ENCODE measurements at places on chromosomes 1 and 21.

GRCh38 chr1:89832496-89833127 lies 11.8 kb downstream of the LRRC8D start:
- DNase-seq: no peak

- no peak for DNase-seq
Measured at GRCh38 chr1:205258719-205259118, 31.0 kb downstream of the TMCC2 start.

GRCh38 chr21:42481169-42481568 lies 14.9 kb downstream of the RSPH1 start:
- no peak for DNase-seq

GRCh38 chr1:180925471-180926051 lies 12.9 kb downstream of the KIAA1614 start:
- DNase-seq: no peak

- no peak for DNase-seq
Measured at GRCh38 chr1:229657993-229658755, 32.1 kb downstream of the URB2 start.

GRCh38 chr21:31346256-31346821 lies 2.3 kb upstream of the TIAM1 start:
- no peak for DNase-seq

- no peak for DNase-seq
Measured at GRCh38 chr1:9250411-9251381, 16.1 kb downstream of the H6PD start.

GRCh38 chr1:65470766-65471165 lies 50.3 kb downstream of the LEPR start:
- no peak for DNase-seq

GRCh38 chr1:10696977-10697376 lies 99.5 kb downstream of the CASZ1 start:
- DNase-seq: peak; percentile 43

GRCh38 chr1:66250478-66250877 lies 283.5 kb upstream of the SGIP1 start:
- no peak for DNase-seq

- DNase-seq: no peak
Measured at GRCh38 chr1:180312926-180313325, 82.9 kb downstream of the LHX4 start.

GRCh38 chr1:66313429-66313828 lies 220.5 kb upstream of the SGIP1 start:
- no peak for DNase-seq

DNA sequence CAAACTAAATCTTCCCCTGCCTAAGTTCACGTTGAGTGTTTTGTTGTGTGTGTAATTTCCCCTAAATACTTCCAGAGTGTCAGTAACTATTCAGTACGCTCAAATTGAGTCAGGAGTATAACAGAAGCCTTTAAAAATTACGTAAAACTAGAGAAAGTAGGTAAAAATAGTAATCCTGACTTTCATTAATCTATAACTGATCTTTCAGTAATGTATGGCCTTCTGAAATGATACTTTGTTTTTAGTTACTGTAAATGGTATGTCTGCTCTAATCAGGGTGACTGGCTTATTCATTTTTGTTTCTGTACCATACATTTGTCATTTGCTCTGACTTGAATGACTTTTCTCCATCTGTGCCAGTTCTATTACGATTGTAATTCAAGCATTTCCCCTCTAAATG lies 29.4 kb downstream of the MIER1 start:
- no peak for DNase-seq

DNA sequence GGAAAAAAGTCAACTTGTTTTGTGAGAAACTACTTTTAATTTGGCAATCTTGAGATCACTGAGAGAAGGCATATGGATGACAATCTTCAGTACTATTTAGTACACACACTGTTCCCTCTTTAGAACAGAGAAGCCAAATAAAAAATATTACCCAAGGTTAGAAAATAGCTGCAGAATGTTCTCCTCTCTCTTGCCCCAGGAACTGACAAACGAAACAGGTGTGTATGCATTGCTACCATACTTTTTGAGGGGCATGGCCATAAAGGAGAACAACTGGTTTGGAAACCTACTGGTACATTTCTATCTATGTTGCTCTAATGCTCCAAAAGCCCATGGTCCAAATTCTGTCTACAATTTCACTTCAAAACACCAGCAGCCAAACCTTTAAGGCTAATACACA lies 5.7 kb downstream of the TOR1AIP2 start:
- no peak for DNase-seq

- DNase-seq: no peak
Measured at GRCh38 chr1:84827555-84827954, 65.5 kb downstream of the LPAR3 start.

GRCh38 chr1:78676347-78676982 lies 26.8 kb downstream of the IFI44 start:
- DNase-seq: peak; percentile 61

DNA sequence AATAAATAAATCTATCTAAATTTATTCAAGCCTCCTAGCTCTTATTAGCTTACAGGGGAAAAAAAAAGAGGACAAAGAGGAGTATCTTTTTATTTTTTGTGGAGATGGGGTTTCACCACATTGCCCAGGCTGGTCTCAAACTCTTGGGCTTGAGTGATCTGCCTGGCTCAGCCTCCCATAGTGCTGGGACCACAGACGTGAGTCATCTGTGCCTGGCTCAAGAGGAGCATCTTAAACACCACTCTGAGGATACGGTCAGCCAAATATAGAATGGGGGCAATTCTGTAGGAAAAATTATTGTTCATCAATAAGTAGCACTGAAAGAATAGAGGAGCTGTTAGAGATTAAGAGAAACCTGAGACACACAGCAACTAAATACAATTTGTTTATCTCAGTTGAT lies 24.1 kb downstream of the SLC45A3 start:
- DNase-seq: no peak

- peak; percentile 44 for DNase-seq
Measured at GRCh38 chr1:212234431-212235395, 50.5 kb upstream of the PPP2R5A start.

- DNase-seq: no peak
Measured at GRCh38 chr1:230334447-230334837, 91.7 kb downstream of the PGBD5 start.

DNA sequence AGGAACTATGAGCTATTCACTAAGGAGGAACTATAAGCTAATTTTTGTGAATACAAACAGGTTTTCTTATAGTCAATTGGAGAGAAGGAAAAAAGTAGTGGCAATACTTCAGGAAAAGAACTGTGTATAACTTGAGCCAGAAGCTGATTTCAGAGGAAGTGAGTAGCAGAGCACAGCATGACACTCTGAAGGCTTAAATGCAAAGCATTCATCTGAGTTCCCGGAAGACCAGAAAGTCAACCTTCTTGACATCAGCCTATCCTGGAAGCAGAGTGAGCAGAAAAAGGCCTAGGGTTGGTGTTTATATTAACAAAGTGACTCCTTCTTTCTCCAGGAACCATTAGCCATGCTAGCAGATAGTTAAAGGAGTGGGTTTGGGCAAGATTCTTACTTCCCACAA lies 545.2 kb downstream of the MRPL39 start:
- no peak for DNase-seq

- DNase-seq: no peak
Measured at GRCh38 chr21:26284531-26284930, 114.0 kb upstream of the APP start.

DNA sequence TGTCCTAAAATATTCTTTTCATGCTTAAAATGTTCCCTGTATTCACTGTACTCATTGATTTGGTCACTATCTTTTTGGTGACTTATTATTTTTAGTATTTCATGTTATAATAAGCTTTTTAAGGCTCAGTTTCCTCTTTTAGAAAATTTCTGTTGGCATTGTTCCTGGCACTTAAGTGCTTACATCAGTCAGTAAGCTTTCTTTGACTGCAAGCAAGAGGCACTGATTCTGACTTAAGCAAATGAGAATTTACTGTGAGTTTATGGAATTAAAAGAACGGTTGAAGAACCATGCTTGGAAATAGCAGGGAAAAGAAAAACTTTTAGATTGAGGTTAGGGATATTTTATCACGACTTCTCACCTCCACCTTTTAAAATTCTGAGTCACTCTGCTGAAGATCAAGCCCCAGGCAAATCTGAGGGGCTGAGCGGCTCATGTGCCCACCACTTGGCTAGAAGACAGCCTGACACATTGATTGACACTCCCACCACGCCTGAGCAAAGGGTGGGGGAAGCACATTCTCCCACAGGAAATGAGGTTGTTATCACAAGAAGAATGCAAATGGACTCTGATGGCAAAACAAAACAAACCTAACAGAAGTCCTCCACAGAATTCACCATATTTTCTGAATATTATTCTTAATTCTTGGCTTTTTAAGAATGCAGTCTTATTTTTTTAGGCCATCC lies 102.8 kb downstream of the KCTD3 start:
- no peak for DNase-seq

- no peak for DNase-seq
Measured at GRCh38 chr1:14522077-14522925, 76.2 kb upstream of the KAZN start.

GRCh38 chr1:164702216-164702615 lies 143.2 kb downstream of the PBX1 start:
- DNase-seq: no peak

DNA sequence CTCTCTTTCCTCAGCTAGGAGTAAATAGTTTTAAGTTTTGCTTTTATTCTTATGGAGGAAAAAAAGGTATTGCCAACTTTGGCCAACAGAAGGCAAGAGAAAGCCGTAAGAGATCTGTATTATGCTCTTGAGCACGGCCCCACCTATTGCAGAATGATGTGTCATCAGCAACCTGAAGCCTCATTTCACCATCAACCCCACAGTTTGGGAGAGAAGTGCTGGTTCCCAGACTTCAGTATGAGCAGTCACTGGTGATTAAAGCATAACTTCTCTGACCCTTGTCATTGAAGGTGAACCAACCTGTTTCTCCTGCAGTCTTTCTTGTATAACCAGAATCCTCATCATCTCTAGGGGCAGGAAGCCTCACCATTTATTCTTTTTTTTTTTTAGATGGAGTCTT lies 100.2 kb downstream of the SIPA1L2 start:
- no peak for DNase-seq

DNA sequence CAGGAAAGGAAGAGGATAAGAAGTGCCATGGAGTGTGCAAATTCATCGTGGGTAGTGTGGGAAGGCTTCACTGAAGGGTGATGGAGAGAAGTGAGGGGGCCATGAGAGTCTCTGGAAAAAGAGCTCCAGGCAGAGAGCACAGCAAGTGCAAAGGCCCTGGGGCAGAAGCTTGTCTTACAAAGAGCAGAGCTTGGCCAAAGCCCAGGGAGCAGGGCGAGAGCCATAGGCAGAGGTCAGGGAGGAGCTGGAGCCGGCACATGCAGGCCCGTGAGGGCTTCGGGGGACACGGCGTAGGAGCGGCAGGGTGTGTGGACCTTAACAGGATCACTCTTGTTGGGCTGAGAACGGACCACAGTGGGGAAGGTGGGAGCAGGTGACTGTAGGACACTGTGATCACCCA lies 83.7 kb upstream of the EDN2 start:
- no peak for DNase-seq

- no peak for DNase-seq
Measured at GRCh38 chr1:175579956-175580750, 163.2 kb downstream of the TNR start.

- DNase-seq: no peak
Measured at GRCh38 chr1:60581455-60582220, 500.7 kb upstream of the NFIA start.

- no peak for DNase-seq
Measured at GRCh38 chr1:206144605-206145004, 27.4 kb upstream of the AVPR1B start.

DNA sequence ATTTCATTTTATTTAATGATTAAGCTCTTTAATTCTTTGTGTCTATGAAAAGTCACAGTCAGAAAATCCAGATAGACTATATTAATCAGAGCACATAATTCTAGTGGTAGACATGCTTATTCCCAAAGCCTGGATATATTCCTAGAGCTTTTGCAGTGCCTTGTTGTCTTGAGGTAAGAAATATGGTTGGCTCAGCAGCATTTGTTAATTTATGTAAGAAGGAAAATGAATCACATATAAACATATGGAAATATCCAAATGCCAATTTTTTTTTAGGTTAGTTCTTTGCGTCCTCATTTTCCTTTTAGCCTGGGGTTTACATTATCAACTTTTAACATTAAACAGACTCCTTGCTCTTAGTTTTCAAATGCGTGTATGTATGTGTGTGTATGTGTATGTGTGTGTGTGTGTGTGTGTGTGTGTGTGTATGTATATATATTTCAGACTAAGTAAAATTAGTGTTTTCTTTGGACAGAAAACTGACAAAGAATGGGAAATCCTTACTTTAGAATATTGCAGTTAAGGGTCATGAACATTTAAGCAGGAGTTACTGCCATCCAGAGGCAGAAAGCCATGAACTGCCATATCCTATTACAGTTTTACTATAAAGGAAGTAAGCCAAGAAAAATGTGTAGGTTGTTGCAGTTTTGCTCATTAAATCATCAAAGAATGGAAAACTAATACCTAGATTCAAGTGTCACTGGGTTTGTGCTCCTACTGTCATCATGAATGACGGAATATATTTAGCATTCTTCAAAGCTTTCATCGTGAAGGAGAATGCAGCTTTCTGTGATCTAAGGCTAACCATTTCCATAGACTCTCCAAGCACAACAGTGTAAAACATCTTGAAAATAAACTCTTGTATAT lies 477.1 kb upstream of the NR5A2 start:
- DNase-seq: no peak

- DNase-seq: no peak
Measured at GRCh38 chr1:192601143-192601542, 25.6 kb downstream of the RGS1 start.

Measured in stimulated activated CD4-positive, alpha-beta T cell treated with anti-CD3 and anti-CD28 coated beads, Interleukin-15, amount 100 ng/mL, for 24 hours (primary cell).